ENCODE measurements at places on chromosomes 2 and 18.

DNA sequence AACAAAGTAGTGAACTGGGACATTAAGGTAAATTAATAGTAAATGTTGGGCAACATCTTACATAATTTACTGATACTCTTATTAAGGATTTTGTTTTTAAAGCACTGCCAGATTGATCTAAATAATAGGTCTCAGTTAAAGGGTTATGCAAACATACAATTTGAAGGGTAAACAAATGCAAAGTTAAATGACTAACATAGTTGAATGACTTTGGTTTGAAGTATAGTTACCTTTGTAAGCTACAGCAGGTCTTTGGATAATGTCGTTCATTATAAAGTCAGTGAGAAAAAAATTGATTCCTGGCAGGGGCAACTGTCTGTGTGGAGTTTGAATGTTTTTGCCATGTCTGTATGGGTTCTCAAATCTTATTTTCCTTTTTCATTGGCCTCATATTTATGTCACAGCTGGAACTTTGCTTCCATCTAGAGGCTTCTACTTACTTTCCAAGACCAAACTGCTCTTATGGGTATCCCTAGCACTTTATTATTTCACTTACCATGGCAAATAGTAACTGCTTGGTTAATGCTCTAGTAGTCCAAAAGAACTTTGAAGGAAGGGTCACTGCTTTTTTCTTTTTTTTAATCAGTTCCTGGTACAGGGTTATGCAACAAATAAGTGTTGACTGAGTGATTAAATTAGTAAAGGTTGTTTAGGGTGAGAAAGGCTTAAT, 107.8 kb downstream of the NBEAL1 start:
- H3K4me3 ChIP-seq: no peak overlapping the region
- H3K27me3 ChIP-seq: no peaks in the 10 kb centered on the region
- peaks cover 3% of the 10 kb centered on the region for H3K36me3 ChIP-seq
- no peak for DNase-seq
- no peaks in the 10 kb centered on the region for H3K4me1 ChIP-seq

- no peak overlapping the region for H3K4me3 ChIP-seq
- peaks cover 7% of the 10 kb centered on the region for H3K36me3 ChIP-seq
- no peak overlapping the region for H3K27ac ChIP-seq
- DNase-seq: no peak
- H3K4me1 ChIP-seq: peaks cover 34% of the 10 kb centered on the region
- peaks cover 28% of the 10 kb centered on the region for H3K27me3 ChIP-seq
Observed at GRCh38 chr2:235497096-235497495, 3.3 kb downstream of the AGAP1 start.

- H3K27me3 ChIP-seq: no peaks in the 10 kb centered on the region
- no peak overlapping the region for H3K27ac ChIP-seq
- DNase-seq: peak; percentile 49
Observed at GRCh38 chr2:37389989-37390765, 45.7 kb downstream of the QPCT start.

DNA sequence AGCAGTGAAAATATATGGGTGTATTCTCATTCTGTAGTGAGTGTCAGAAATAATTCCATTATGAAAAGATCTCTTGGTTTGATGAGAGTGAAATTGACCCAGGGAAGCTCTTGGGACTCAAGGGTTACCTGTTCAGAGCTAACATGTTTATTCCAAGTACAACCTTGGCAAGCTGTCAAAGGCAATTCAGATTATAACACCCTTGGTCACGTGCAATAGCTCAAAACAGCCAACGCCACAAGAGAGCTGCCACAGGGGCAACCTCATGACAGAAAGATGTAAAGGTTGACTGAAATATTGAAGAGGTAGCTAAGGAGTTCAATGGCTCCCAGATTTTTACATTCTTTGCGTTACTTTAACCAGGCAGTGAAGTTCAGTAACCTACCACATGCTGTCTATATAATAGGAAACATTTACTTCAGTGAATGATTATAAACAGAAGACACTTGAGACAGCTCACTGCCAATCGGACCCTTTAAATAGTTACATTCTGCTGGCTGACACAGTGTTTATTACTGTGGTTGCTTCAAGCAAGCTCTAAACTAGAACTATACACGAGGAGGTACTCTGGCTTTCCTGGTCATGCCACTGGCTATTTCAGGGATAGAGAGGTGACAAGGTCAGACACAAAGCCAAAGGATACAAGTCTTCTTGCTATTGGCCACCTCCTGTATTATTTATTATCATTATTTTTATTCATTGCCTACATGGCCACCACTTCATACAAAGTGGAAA, 187.3 kb downstream of the PID1 start:
- no peak overlapping the region for H3K27ac ChIP-seq
- H3K4me3 ChIP-seq: no peak overlapping the region
- no peaks in the 10 kb centered on the region for H3K27me3 ChIP-seq
- no peak for DNase-seq

GRCh38 chr2:238851026-238851425, 3.1 kb downstream of the TWIST2 start:
- H3K4me1 ChIP-seq: no peaks in the 10 kb centered on the region
- H3K27ac ChIP-seq: no peak overlapping the region
- H3K4me3 ChIP-seq: no peak overlapping the region
- H3K36me3 ChIP-seq: no peaks in the 10 kb centered on the region
- peaks cover 42% of the 10 kb centered on the region for H3K27me3 ChIP-seq

GRCh38 chr2:233976690-233977294, 59.6 kb downstream of the TRPM8 start:
- peaks cover 47% of the 10 kb centered on the region for H3K4me1 ChIP-seq
- peak overlapping the region; percentile 25 for H3K4me3 ChIP-seq
- no peak overlapping the region for H3K27ac ChIP-seq
- H3K27me3 ChIP-seq: no peaks in the 10 kb centered on the region

DNA sequence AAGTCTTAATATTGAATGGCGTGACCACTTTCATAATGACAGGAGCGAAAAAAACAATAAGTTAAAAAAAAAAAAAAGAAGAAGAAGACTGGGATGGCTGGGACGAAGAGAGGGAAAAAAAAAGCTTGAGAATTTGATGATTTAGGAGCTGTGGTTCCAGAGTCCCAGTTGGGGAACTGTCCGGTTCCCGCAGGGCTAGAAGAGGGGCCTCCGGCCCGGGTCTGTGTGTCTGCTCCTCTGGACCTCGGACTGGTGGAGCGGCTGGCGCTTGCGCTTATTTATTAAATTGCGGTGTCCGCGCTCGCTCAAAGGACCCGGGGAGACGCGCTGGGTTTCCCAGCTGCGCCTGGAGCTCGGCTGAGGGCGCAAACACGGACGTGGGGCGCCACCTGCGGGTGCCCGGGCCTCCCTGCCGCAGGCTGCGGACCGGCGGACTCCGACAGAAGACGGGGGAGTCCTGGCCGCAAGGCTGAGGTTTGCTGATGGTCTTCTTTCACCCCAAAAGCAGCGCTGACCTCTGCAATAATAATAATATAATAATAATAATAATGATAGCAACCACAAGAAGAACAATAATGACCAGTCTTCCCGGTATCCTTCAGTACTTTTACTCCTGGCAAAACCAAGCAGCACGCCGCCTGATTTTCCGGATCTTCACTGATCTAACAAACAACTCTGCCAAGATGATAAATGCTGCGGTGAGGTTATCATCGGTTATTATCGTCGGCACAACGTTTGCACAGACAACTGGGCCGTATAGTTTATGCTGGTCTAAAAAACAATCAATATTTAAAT, at the start of gene CBLN2:
TSS of gene CBLN2 (minus strand) at position 251 of the 795 bp plus-strand sequence. CDS start 2,182 bp downstream, outside the sequence.
- H3K4me3 ChIP-seq: no peak within 1 kb of the TSS
- H3K27ac ChIP-seq: no peak within 1 kb of the TSS
- no peaks in the 10 kb centered on the region for H3K36me3 ChIP-seq
- H3K27me3 ChIP-seq: peaks cover 28% of the 10 kb centered on the region

DNA sequence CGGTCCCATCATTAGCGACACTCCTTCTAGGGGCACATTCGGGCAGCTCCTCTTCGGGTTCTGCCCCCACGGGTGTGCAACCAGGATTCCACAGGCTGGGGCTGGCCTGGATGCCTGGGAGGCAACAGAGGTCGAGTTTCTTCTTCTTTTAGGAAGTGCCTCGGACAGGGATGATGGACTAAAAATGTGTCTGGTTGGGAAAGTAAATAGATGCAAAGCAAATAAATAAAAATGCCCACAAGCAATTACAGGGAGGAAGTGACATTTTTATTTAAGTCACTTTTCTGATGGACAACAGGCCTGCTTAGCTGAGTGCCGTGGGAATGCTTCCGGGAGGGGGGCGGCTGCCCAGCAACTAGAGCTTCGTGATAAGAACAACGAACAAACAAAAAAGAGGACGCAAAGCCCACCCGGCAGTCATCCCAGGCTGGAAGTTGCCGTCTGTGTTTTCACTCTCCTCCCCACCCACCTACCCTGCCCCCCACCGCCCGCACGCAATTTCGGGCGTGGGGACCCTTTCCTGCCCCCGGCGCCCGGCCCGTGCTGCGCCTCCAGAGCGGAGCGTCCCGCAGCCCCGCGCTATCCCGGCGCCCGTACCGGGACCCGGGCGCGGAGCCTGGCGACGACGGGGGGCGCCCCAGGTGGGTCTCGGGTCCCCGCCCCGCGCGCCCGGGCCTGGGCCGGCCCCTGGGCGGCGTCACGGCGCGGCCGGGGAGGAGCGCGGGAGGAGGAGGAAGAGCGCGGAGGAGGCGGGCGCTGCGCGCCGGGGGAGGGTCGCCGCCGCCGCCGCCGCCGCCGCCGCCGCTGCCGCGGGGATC, 412 bp upstream of the NCK2 start:
- H3K4me1 ChIP-seq: peaks cover 84% of the 10 kb centered on the region
- no peaks in the 10 kb centered on the region for H3K27me3 ChIP-seq
- peaks cover 39% of the 10 kb centered on the region for H3K36me3 ChIP-seq
- H3K4me3 ChIP-seq: peak overlapping the region; percentile 87

DNA sequence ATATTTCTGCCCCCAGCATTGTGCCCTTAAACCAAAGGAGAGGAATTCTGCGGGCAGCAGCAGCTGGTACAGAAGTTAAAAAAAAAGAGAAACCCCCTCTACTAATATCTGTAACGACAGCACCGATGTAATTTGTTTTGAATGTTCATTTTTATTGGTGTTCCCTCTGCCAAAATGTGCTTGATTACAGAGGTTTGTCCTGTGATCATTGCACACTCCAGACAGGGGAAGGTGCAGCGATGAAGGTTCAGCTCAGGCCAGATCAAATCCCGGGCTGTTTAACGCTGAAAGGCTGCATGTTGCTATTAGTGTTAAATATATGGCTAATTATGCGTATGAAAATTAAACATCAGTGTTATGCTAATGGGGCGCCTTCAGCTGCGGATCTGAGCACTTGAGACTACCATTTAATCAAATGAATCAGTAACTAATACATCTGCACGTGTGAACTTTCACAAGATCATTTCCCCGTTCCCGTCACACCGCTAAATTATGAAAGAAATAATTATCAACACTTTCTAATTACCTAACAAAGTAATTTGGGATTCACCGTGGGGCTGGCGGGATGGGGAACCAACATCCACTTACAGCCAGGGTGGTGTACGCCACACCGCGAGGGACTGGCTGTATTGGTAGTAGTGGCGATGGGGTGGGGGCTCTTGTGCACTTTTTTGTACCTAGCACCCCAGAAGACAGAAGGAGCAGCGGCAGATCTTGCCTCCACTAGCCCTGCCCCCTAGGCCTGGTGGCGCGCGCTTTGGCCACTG, 1.5 kb upstream of the DLX1 start:
- peaks cover 56% of the 10 kb centered on the region for H3K36me3 ChIP-seq
- no peak for DNase-seq
- H3K4me1 ChIP-seq: peaks cover 39% of the 10 kb centered on the region
- H3K4me3 ChIP-seq: peak overlapping the region; percentile 73
- H3K27me3 ChIP-seq: peaks cover 100% of the 10 kb centered on the region
- no peak overlapping the region for H3K27ac ChIP-seq

DNA sequence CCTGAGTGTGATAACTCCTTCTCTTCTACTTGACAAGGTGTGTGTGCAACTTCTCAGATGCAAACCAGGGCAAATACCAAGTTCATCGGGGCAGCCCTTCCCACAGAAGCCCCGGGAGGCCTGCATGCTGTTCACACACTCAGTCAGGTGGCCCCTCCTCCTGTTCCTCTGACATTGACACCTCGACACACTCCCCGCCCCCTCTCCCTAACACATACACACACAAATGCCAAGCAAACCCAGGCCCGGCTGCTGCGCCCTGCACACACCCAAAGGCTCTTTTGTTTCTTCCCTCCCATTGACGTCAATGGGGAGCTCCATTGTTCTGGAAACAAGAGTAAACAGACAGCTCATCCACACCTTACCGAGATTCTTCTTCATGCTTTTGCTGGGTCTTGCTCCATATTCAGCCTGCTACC, 1.7 kb upstream of the PER2 start:
- peaks cover 38% of the 10 kb centered on the region for H3K4me1 ChIP-seq
- H3K36me3 ChIP-seq: peaks cover 19% of the 10 kb centered on the region
- peak overlapping the region; percentile 85 for H3K4me3 ChIP-seq
- H3K27ac ChIP-seq: peak overlapping the region; percentile 98

DNA sequence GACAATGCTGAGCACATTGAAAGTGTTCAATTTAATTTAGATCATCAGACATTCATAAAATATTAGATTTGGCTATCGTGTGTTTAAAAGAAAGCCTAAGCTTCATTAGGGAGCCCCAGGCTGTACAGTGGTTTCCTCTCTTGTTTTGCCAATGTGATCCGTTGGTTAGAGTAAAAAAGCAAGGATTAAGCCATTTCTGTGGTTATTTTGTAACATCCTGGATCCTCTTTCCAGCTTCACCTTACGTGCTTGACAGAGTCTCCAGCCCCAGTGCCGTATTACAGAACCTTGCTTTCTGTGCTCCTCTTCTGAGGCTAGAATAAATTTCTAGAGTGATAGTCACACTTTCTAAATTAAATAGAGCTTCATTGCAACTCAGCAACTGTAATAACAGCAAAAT, 289.3 kb upstream of the LINC00305 start:
- H3K36me3 ChIP-seq: no peaks in the 10 kb centered on the region
- no peak for DNase-seq

- H3K27ac ChIP-seq: no peak overlapping the region
- no peaks in the 10 kb centered on the region for H3K36me3 ChIP-seq
- no peaks in the 10 kb centered on the region for H3K4me1 ChIP-seq
- DNase-seq: no peak
- H3K4me3 ChIP-seq: no peak overlapping the region
Observed at GRCh38 chr2:146209842-146210275, 1635.0 kb upstream of the ACVR2A start.

DNA sequence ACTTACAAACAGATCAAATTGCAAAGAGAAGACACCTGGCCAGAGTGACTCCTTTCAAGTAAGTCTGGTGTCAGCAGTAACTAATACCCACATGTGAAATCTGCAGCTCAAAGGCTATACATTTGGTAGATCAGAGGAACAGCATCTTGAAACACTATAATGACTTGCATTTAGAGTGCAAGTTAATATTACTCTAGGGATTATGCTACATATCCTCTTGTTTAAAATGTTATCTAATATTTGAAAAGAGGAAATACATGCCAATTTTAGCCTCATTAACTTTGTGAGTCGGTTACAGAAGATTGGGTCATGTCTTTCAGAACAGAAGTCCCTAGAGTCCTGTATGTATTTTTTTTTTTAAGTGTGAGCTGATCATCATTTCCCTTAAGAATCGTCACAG, 15.2 kb downstream of the LANCL1 start:
- no peak for DNase-seq
- H3K4me1 ChIP-seq: peaks cover 10% of the 10 kb centered on the region
- no peak overlapping the region for H3K27ac ChIP-seq
- H3K27me3 ChIP-seq: no peaks in the 10 kb centered on the region
- H3K4me3 ChIP-seq: no peak overlapping the region

All from central memory CD8-positive, alpha-beta T cell (primary cell).